NCI-H2081 (cell line): ENCODE measurements at places on chromosomes 7 and 10.

- DNase-seq: no peak
Observed at GRCh38 chr7:20741801-20742200, 44.9 kb downstream of the SP8 start.

GRCh38 chr7:138455609-138456008, 4.5 kb upstream of the TRIM24 start:
- no peak for DNase-seq

GRCh38 chr10:89563861-89564478, 28.6 kb upstream of the SLC16A12 start:
- DNase-seq: peak; percentile 21

DNA sequence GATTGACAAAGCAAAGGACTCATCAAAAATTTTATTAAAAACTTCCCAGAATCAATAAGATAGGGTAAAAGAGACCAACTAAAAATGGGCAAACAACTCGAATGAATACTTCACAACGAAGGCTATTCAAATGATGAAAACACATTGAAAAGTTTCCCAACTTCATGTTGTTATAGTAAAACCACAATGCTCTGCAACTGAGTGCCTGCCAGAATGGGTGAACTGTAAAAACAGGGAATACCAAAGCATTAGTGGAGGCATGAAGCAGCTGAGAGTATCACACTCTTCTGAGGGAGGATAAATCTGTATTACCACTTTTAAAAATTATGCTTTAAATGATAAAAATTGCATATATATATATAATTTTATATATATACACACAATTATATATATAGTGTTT, 1214.7 kb downstream of the SORCS3 start:
- no peak for DNase-seq

DNA sequence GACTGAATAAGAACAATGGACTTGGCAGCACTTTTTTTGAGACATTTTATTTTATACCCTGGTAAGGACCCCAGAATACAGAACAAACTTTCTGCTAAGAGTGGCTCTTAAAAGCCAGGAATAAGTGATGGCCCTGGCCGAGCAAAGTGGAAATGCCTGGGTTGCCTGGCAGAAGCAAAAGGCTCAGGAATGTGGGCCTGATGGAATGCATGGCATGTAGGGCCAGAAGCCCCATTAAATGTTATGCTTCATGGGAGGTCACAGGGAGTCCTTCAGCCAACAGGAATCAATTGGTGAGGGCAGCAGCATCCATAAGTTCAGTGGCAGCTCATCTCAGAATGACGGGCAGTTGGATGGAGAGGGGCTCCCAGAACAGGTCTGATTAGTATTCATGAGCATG, 301.5 kb upstream of the CACNA2D1 start:
- no peak for DNase-seq

DNA sequence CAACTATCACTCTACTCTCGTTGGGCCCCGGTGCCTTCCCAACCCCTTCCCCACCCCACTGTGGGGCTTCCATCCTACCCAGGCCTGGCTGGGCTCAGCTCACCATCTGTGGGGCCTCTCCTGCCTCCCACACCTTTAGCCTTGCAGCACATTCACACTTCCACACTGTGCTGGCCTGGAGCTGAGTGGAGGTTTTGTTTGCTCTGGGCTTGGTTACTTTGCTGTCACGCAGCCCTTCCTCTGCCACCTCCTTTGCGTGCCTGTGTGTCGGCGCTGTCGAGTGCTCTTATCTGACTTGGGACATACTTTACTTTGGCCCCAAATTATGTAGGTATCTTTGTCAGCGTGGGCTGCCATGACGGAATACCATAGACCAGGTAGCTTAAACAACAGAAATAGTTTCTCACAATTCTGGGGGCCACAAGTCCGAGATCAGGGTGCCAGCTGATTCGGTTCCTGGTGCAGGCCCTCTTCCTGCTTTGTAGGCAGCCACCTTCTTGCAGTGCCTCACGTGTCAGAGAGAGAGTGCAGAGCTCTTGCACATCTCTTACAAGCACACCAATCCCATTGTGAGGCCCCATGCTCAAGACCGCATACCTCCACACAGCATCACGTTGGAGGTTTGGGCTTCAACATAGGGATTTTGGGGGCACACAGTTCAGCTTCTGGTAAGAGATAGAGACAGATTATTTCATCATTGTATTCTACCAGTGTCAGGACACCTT, 89.0 kb downstream of the CUL1 start:
- no peak for DNase-seq

DNA sequence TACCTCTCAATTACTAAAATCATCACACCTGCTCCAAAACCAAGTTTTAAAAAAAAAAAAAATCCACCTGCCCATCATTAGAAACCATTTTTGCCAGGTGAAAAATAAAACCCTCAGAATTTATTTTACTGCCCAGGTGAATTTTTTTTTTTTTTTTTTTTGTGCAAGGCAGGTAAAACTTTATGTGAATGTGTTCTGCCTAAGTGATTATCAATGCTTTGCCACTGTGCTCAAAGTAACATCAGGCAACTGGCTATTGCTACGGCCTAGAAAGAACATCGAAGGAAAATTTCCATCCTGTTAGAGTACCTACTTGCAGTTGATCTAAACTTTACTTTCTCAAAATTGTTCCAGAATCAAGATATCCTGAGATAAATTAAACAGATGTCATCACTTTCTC, 512.1 kb downstream of the PARD3 start:
- no peak for DNase-seq

DNA sequence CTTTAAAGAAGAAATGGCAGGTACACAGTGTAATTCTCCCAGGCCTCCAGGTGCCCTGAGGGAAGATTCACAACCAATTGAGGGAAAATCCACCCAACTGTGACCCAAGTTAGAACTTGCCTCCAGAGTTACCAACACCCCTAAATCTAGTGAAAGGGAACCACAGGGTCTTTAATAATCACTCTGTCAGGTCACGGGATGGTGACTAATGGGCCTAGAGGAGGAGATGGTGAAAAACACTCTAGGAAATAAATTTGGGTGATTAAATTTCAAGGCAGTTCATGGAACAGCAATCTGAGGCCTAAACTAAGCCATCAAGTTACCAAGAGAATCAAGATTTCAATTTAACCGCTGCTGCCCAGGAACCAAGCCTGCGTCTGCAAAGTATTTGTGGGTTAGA, 26.7 kb upstream of the SLF2 start:
- no peak for DNase-seq

GRCh38 chr10:90592638-90593302, 265.1 kb downstream of the HTR7 start:
- peak; percentile 42 for DNase-seq

- DNase-seq: no peak
Observed at GRCh38 chr10:127534496-127534895, 14.6 kb upstream of the NPS start.

- DNase-seq: no peak
Observed at GRCh38 chr10:102773986-102774385, 30.2 kb downstream of the WBP1L start.

- DNase-seq: no peak
Observed at GRCh38 chr7:74040101-74040790, 12.3 kb downstream of the ELN start.

GRCh38 chr7:3805151-3805550, 504.1 kb downstream of the SDK1 start:
- no peak for DNase-seq

DNA sequence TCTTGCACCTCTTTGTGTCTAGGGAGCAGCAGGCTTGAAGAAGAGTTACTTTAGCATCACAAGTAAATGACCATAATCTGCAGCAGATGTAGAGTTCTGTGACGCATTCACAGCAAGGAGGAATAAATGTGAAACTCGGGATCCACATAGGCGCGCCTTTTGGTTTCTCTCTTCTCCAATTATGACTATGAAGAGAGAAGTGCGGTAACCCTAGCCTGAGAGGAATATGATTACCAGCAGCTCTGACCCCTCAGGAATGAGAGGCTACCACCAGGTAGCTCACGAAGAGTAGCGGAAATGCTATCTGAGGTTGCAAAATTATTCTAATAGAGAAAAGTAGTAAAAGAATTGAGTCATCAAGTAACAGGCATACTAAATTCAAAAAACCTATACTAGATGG, 25.2 kb upstream of the DMTF1 start:
- DNase-seq: no peak
